Brain (organoid and tissue), 16 donors: ENCODE measurements at places on chromosomes 4 and X. TPM values are rescaled to one million over a fixed set of nuclear protein-coding genes. Genes with fewer than 3 reads are reported as not detected.

DNA sequence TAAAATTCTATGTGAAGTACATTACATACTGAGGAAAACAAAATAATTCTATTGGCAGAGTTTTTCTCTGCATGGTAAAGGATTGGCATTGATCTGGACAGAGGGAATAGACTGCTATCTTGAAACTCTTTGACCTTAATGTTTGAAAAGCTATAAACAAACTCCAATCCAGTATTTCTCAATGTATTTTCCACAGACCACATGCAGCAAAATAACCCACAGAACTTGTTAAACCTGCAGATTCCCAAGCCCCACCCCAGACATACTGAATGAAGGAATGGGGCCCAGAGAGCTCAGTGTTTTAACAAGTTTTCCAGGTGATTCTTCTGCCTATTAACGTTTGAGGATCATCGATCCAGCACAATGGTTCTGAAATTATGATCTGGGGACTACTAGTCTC is 15.7 kb downstream of the RNF128 start:
- no peak for DNase-seq

- DNase-seq = no peak
These were observed 1212.4 kb downstream of the PCDH18 start for GRCh38 chr4:136319789-136320464.

GRCh38 chr4:2359591-2360395 is 58.7 kb downstream of the ZFYVE28 start:
- DNase-seq = no peak

DNA sequence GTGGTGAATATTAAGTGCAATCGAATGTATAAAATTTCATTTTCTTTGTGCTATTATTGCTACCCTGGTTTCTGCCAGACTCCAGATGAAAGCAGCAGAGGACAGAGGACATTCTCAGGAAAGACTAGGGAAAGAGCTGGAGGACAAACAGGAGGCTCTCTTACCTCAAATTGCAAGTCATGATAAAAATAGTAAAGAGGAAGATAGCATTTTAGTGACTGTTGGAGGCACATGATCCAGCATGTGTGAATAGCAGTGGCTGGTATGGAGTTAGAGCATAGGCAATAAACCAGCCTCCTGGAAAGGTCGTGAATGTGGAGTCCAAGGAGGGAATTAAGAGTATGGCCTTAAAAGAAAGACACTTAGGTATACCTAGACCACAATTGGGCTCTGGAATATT is 1040.0 kb downstream of the STPG2 start:
- DNase-seq = no peak

- DNase-seq = no peak
These were observed 43.1 kb downstream of the DDIT4L start for GRCh38 chr4:100147198-100147597.

GRCh38 chr4:93469560-93469959 is 359.0 kb upstream of the ATOH1 start:
- no peak for DNase-seq

GRCh38 chrX:39563178-39563577 is 534.6 kb downstream of the BCOR start:
- DNase-seq = no peak

DNA sequence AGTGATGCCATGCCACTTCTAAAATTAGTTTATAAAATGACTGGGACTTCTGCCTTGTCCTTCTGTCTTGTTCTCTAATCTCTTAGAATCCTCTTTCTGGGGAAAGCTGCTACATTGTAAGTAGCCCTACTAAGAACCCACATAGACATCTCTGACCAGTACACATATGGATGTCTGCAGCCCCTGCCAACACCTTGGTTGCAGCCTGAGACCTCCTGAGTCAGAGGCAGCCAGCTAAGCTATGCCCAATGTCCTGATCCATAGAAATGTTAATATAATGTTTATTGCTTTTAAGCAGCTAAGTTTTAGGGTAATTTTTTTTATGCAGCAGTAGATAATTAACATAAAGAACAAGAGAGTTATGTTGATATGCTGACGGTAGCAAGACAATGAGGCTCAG is 1029.5 kb upstream of the INTU start:
- DNase-seq = no peak

The HTN1 gene
- polyA plus RNA-seq = not detected
